NCI-H510A treated with DMSO at 0.1 percent for 48 hours (cell line): ENCODE measurements at places on chromosomes 2 and 18.

GRCh38 chr2:190169221-190170072, 106.9 kb upstream of the MSTN start:
- DNase-seq = no peak

DNA sequence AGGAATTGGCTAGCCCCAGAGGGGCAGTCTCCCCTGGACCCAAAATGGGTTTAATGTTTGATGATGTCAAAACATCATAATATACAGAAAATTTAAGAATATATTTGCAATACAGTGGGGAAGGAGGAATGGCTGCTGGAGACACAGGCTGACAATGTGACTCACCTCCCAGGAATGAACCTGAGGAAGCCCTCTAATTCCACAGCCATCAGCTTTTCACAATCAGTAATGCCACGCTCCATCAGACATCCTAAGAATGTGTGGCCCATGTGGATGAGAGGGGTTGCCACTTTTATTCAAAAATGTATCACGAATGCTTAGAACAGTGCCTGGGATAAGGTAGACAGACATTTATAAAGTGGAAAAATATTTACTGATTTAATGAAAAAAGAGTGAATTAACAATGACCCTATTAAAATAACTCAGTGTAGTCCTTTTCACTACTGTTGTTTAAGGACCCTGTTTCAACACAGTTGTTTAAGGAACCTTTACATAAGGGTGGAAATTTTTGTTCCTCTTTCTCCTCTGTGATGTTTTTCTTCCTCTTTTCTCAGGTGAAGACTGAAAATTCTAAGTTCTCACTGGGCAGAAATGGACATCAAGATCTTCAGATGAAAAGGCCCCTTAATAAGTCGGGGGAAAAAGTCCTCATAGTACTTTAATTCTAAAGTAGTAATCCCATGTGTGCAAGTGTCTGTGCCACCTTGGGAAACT, 17.5 kb upstream of the TMEM163 start:
- no peak for DNase-seq

DNA sequence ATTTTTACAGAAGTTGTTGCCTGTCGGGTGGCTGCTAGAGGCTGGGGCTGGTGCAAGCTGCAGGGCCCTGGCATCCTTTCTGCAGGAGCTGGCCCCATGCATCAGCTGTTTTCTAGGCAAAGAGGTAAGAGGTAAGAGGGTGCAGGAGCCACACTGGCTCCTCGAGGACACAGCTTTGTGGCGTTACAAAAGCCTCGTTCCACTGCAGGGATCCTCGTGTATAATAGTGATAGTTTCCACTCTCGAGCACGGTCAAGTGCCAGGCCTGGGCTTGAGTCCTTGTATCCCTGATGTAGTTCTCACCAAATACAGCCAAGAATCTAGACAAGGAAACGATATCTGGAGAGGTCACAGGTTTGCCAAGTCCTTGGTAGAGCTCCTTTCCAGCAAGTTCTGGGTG, 33.2 kb upstream of the FHOD3 start:
- DNase-seq = no peak

GRCh38 chr18:27483276-27483675, 298.2 kb upstream of the CHST9 start:
- DNase-seq = no peak

GRCh38 chr18:5066380-5066977, 130.6 kb downstream of the AKAIN1 start:
- peak; percentile 5 for DNase-seq
